ENCODE measurements at places on chromosomes 16 and 17.

GRCh38 chr16:15484662-15485061 is 50.3 kb downstream of the BMERB1 start:
- DNase-seq = no peak

DNA sequence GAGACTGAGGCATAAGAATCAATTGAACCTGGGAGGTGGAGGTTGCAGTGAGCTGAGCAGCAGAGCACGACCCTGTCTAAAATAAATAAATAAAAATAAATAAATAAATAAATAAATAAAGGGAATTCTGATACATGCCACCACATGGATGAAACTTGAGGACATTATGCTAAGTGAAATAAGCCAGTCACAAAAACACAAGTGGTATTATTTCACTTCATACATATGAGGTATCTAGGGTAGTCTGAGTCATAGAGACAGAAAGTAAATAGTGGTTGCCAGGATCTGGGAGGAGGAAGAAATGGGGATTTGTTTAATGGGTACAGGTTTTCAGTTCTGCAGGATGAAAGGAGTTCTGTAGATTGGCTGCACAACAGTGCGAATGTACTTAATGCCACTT is 16.3 kb downstream of the PIPOX start:
- DNase-seq = no peak

- DNase-seq = no peak
Measured at GRCh38 chr17:46175891-46176290, 17.3 kb downstream of the KANSL1 start.

GRCh38 chr17:55332296-55333041 is 67.7 kb downstream of the HLF start:
- DNase-seq = no peak

DNA sequence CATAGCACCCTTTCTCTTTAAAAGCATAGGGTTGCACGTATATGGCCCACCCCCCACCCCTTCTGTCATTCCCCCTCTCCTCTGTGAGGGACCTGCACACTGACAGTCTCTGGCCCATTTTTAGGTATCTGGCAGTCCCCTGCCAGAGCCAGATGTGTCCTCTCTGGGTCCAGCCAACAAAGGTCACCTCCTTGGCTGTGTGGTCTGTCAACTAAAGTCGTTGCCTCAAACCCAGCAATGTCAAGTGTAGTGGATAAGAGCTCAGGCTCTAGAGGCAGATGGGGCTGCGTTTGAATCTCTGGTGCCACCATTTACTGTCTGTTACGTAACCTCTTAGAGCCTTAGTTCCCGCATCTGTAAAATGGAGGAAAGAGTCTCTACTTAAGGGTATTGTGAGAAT is 211.5 kb downstream of the MSI2 start:
- DNase-seq = no peak

DNA sequence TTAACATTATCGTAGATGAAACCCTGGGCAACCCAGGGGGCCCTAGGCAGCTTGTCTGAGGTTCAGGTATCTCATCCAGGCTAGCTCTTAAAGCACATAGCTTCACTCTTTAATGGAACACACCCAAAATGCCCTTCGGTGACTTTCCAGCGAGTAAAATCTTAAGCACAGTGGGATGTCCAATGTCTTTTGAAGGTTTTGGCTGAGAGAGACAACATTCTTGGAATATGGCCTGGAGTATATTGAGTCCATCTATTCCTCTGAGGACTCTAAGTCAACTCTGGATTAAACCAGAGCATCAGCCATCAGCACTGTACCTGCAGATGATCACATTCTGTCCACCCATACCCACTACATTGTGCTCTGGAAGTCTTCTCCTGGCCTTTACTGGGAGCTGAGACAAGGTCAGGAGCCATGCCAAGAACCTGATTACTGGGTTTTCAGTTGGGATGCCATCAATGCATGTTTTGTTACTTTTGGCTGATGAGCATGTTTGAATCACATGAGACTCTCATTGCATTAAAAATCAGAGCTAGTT is 63.4 kb upstream of the CDH11 start:
- DNase-seq = no peak

- DNase-seq = no peak
Measured at GRCh38 chr16:89913408-89914387, 5.0 kb upstream of the MC1R start.

DNA sequence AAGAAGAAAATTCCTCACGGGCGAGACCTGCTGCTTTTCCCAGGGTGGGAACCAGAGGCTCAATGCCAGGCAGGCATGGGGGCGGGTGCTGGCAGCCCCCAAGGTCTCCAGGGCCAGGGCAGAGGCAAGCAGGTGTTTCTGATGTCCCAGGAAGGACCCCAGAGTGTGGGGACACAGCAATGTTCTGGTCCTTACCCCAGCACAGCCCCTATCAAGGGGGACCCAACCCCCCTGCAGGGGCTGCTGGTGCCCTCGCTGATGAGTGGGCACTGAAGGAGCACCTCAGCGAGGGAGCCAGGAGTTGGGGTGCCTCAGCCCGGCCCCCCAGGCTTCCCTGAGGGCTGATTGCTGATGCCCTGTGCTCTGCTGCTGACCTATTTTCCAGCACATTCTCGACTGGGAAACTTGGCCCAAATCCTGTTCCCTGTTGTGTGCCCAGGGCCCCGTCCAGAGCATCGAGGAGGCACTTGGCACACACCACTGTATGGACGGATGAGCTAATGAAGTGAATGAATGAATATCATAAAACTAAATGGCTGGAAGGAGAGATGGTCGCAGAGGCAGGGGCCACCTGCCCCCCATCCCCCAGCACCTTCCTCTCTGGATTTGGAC is 2.8 kb downstream of the DBNDD1 start:
- DNase-seq = no peak

DNA sequence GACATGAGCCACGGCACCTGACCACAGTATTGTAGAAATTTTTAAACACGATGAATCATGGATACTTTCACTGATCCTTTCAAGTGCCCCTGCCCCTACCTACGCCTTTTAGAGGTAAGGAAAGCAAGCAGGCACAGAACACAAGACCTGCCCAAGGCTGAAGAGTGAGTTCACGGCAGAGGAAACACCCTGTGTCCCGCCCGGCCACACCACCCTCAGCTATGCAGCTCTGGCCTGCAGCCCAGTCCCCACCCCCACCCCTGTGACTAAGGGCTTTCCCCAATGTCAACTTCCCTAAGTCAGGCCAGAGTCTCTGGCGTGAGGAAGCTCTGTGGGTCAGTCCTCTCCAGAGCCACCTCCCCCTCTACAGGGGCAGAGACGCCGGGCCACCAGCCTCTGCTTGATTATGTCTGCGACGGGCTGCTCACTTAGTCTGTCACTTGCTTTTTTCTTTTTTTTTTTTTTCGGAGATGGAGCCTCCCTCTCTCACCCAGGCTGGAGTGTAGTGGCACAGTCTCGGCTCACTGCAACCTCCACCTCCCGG is 8.4 kb downstream of the SLC16A5 start:
- peak; percentile 59 for DNase-seq

DNA sequence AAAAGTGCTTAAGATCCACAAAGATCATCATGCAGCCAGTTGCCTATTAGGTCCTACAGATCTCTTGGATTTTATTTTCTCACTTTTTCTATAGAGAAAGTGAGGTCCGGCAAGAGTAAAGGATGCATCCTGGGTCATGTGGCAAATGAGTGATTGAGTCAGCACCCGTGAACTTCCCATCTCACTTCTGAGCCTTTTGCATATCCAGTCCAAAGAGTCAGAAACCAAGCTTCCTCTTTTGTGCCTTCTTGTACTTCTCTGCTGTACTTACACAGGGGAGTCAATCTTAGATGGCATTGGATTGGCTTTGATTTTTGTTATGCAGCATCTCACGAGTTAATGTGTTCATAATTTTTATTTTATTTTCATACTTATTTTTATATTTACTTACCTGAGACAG is 114.2 kb upstream of the IRX5 start:
- DNase-seq = no peak

DNA sequence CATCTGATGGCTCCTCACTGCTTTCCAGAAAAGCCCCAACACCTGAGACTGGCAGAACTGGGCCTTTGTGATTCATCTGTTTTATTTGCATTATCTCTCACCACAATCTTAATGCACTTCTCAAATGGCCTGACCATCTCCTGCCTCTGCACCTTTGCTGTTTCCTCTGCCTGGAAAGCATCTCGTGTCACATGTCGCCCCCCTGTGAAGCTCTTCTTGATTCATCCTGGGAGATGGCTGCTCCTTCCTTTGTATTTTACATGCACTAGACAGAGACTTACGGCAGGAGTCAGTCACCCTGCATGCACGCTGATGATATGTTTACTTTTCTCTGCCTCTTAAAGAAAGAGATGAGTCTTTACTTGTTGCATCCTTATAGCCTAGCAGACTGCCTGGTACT is 30.0 kb downstream of the HNF1B start:
- no peak for DNase-seq

DNA sequence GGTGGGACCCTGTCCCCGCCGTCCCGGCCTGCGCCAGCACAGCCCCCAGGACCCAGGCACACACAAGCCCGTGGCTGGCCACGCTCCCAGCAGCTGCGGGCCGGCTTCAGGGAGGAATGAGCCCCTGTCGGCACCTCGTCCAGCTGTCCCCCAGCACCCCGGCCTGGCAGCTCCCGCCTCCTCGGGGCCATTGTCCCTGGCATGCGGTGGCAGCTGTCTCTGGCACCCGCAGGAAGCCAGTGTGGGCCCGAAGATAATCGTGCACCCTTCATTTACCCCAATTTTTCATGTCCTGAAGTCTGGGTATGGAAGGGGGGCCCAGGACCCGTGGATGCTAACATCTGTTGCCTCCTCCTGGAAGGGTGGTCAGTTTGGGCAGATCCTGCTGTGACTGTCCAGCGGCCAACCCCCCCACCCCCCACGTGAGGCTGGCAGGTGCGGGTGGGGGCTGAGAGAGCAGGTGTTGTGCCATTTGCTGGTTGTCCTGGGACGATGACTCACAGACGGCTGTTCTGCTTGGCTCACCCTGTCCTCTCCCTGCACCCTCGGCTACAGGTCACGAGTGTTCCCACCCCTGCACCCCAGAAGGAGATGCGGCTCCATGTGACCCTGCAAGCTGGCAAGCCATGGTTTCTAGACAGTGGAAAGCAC is 4.0 kb upstream of the LMF1 start:
- no peak for DNase-seq

DNA sequence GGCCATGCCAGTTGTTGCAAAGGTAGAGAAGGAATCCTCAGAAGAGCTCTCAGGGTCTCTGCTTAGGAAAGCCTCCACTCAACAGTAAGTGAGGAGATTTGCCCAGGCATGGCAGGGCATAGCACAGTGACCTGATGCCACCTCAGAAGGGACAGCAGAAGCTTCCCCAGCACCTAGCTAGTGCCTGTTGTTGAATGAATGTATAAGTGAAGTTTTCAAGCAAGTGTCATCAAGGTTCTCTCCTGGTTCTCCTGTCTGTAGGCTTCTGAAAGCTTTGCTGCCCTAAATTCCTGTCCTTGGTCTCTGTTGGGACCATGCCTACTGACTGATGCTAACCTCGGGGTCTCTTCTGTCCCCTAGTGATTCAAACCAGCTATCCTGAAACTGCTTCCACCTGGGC is 114.9 kb upstream of the TBX2 start:
- DNase-seq = no peak

- DNase-seq = no peak
Measured at GRCh38 chr17:81890447-81891302, 711 bp downstream of the ALYREF start.

- no peak for DNase-seq
Measured at GRCh38 chr16:81489547-81490267, 45.1 kb downstream of the CMIP start.

- DNase-seq = no peak
Measured at GRCh38 chr16:54344646-54345630, 58.4 kb upstream of the IRX3 start.

DNA sequence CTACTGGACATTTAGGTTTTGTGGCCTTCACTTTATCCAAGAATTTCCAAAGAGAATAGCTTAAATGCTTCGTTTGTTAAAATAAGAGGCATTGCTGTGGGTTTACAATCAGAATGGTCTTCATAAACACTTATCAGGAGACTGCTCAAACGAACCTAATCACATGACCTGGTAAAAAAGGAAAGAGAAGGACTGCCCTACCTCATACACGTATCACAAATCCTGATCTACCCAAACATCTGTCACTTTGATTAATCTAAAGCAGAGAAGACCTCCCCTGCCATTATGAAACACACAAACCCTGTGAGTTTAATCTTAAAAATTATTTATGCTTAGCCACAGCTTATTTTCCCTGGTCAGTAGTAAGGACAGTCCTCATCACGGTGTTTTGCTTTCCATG is 76.6 kb downstream of the PARN start:
- DNase-seq = no peak

DNA sequence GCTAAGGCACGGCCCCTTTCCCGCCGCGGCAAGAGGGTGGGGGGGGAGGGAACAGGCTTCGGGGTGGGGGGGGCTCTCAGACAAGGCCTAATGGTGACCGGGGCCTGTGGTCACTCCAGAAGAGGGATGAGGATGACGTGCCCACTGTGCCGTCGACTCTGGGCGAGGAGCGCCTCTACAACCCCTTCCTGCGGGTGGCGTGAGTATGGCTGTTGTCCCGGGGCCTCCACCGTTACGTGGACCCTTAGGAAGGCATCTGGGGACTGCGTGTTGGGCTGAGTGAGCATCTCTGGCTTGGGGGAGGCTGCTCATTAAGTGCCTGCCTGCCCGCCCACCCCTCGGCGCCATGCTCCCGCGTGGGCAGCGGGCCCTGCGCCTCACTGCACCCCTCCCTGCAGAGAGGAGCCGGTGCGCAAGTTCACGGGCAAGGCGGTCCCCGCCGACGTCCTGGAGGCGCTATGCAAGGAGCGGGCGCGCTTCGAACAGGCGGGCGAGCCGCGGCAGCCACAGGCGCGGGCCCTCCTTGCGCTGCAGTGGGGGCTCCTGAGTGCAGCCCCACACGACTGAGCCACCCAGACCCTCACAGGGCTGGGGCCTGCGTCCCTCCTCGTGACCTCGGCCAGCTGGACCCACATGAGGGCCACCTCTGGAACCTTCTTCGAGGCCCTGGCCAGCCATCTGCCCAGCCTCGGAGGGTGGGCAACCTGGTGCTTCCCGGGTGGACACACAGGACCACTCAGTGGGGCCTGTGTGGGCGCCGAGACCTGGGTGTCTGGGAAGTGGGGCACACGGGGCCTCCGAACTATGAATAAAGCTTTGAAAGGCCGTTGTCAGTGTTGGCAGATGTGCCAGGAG is 2.2 kb downstream of the HAGHL start:
- no peak for DNase-seq

DNA sequence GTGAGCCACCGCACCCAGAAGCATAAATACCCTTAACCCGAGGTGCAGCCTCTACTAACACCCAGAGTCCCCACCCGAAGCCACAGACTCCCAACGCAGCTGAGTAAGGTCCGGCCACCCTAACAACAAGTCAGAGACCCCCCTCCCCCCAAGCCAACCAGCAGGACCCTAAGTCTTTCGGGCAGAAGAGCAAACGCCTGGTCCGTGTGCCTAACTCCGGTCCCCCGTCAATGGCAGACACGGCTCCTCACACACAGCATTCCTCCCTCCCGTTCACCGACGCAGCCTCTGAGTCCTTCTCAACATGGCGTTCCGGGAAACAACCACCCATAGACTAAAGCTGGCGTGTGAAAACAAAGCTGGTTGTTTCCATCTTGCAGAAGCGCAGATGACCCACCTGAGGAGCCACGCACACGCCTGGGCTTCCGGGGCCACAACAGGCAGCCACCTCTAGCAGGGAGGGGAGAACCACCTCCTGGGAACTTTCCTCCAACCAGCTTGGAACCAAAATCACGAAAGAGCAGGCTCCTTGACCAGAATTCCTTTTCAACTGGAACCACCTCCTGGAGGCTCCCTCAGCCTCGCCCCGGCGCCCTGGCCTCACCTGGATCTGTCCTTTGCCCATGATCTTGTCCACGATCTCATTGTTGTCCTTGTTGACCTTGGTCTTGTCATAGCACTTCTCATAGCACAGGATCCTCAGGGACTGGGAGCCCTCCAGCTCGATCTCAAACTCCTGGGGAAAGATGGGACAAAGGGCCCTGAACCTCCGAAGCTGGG is 52.7 kb downstream of the TIMM22 start:
- no peak for DNase-seq

GRCh38 chr17:19629449-19629848 is 19.1 kb upstream of the ALDH3A2 start:
- no peak for DNase-seq
